ENCODE measurements at places on chromosomes 6 and 20.
A peak's percentile ranks its signal among the peaks of the same experiment; 100 is the strongest.

DNA sequence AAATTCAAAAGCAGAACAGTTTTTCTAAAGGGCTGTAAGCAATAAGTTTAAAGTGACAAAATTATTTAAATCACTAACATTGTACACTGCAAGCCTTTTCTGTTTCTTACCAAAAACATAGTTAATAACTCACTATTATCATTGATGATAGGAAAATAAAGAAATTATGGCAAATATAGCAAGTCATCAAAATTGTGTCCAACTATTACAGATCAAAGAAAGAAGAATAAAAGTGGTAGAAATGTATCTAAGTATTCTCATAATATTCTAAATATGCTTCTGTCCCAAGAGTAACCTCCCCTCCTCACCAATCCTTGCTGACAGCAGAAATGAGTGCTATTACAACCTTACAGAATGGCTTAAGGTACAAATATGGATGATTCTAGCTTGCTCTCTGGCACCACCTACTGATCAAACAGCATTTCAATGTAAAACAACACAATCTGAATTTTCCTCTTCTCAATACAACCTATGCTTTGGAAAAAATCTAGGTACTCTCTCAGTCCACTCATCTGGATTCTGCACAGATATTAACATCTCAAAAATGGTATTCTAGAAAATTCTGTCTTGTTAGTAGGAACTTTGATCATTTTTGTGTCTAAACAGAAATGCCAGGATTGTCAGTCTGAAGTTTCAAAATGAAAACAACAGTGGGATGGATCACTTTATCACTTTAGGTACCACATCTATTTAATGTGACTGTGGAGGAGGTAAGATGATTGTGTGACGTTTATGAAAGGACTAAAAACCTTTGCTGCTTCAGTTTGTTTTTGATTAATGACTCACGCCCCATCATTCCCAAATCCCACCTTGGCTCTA is 40.9 kb downstream of the ZFP64 start:
- peak; percentile 28 for DNase-seq

GRCh38 chr6:145756170-145756662 is 20.9 kb upstream of the EPM2A start:
- no peak for DNase-seq

- no peak for DNase-seq
Measured at GRCh38 chr20:46840054-46840729, 54.5 kb upstream of the EYA2 start.

- DNase-seq = no peak
Measured at GRCh38 chr6:21437581-21437980, 156.0 kb upstream of the SOX4 start.

GRCh38 chr6:83862776-83863471 is 3.4 kb downstream of the CYB5R4 start:
- DNase-seq = no peak

DNA sequence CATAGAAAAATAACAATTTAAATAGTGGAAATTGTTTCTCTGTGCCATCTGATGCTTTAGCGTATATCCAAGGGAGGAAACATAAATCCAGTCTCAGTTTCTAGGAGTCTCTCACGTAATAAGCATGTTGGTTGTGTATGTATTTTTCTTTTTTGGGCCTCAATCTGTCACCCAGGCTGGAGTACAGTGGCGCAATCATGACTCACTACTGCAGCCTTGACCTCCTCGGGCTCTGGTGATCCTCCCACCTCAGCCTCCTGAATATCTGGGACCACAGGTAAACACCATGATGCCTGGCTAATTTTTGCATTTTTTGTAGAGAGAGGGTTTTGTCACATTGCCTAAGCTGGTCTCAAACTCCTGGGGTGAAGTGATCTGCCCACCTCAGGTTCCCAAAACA is 78.6 kb upstream of the PLN start:
- no peak for DNase-seq

DNA sequence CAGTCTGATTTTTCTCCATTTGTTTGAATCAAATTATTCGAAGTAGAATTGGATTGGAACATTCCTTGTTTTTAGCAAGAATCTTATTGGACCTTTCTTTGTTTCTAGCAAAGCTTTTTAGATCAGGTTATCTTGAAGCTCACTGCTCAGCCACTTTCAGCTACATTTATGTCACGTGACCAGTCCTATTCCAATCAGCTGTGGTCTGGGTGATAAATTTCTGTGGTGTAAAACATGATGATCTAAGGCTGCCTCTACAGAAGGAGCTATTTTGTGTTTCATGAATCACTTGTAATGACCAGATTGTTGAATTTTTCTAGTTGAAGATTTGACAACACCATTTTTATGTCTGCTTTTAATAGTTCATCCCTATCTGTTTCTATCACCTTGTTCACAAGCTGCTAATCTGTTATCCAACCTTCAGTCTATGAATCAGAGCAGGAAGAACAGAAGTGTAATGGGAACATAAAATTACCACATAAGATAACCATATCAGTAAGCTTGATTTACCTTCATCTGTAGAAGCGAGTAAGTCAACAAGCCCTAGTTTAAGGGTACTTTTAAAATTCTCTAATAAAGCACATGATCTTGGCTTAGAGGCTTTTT is 101.0 kb upstream of the MAP3K7 start:
- DNase-seq = no peak

DNA sequence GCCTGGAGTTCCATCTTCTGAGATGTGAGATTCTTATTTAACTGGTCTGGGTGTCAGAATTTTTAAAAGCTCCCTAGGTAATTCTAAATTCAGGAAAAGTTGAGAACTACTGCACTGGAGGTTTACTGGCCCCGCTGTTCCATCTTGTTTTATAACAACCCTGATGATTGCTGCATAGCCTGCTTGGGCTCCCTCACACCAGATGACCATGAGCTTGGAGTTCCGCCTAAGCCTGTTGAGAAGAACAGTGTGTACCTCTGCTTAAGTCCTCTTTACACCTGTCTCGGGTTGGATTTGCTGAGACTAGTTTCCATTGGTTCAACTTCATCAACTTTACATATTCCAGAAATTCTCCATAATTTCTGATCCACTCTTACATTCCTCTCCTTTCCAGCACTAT is 77.9 kb downstream of the FKBP5 start:
- DNase-seq = no peak

- DNase-seq = no peak
Measured at GRCh38 chr6:56840467-56841380, 114.2 kb upstream of the BEND6 start.

DNA sequence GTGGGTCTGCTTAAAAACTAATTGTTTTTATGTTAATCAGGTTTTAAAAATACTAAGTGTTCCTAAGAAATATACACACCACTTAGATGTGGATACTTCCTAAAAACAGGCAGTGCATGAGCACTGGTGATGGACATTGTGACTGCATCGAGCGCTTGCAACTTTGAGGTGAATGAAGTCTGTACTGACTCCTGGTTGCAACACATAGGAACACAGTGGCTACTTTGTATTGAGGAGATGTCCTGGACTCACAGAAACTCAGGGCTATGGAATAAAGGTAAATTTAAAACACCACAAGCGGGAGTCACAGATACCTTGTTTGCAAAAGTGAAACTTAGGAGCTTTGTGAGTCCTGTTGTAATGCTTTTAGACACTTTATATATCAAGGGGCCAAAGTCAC is 55.6 kb upstream of the POLR1H start:
- DNase-seq = no peak

GRCh38 chr6:30615219-30615957 is 1.7 kb downstream of the PPP1R10 start:
- no peak for DNase-seq

DNA sequence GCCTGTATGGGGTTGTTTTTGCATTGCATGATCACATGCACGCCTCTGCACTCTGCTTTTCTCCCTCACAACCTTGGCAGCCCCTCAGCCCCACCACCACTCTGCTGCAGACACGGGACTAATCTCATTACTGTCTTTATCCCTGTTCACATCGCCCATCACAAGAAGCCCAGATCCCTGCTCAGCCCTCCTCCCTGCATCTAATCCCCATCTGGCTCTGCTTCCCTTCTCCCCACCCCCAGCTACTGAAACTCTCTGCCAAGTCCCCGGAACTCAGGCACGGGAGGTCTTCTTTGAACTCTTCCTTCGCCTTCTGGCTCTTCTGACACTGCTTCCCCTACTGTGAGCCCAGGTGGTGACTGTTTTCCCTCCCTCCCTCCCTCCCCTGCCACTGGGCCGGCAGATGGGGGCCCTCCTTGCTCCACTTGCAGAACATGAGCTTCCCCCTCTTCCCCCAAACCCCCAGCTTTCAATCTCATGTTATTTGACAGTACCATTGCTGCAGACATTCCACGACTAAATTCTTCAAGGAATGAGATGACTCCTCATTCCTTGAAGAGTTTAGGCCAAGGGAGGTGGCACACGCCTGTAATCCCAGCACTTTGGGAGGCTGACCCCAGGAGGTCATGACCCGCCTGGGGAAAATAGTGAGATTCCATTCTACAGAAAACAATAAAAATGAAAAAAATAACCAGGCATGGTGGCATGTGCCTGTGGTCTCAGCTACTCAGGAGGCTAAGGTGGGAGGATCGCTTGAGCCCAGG is 21.9 kb upstream of the TULP1 start:
- DNase-seq = peak; percentile 42

GRCh38 chr6:8215631-8216030 is 113.3 kb upstream of the EEF1E1 start:
- DNase-seq = no peak

- DNase-seq = no peak
Measured at GRCh38 chr6:132161283-132161682, 210.1 kb upstream of the CCN2 start.

GRCh38 chr6:75266716-75267291 is 17.8 kb downstream of the TMEM30A start:
- no peak for DNase-seq

- no peak for DNase-seq
Measured at GRCh38 chr20:1527923-1528322, 29.6 kb downstream of the SIRPD start.

- DNase-seq = no peak
Measured at GRCh38 chr6:157764178-157765068, 58.6 kb upstream of the SNX9 start.

- no peak for DNase-seq
Measured at GRCh38 chr6:120211955-120212792, 862.6 kb upstream of the MAN1A1 start.

DNA sequence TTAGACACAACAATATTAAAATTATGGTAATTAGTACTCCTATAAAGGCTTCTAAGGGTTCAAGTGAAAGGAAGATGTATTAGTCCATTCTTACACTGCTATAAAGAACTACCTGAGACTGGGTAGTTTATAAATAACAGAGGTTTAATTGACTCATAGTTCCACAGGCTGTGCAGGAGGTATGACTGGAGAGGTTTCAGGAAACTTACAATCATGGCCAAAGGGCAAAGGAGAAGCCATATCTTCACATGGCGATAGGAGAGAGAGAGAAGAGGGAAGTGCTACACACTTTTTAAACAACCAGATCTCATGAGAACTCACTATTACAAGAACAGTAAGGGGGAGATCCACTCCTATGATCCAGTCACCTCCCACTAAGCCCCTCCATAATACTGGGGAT is 52.9 kb downstream of the TINAG start:
- no peak for DNase-seq

- no peak for DNase-seq
Measured at GRCh38 chr6:132341646-132342045, 59.6 kb downstream of the MOXD1 start.

DNA sequence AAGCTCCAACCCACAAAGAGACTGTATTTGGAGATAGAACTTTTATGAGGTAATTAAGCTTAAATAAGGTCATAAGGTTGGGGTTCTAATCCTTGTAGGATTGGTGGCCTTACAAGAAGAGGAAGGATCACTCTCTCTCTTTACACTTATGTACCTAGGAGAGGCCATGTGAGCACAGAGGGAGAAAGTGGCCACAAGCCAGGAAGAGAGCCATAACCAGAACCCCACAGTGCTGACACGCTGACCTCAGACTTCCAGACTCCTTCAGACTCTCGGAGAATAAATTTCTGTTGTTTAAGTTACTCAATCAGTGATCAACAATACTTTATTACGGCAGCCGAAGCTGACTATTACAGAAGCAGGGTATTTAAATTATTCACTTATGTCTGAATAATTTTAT is 430.5 kb upstream of the EPHA7 start:
- DNase-seq = no peak

DNA sequence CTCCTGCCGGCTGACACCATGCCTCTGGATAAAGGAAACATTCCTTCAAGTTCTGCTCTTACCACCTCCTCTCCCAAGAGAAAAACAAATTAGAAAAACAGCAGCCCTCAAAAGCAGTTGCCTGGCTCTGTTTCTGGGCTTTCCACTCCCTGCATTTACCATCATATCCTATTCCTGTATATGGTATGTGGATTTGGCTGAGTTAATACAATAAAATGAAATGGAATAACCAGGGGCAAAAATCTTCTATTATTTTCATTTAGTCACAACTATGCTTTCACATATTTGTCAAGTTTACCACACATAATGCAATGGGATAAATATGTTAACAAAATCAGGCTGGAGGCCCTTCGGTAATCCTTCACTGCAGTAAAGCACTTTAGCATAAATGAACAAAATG is 34.3 kb downstream of the COL12A1 start:
- no peak for DNase-seq

DNA sequence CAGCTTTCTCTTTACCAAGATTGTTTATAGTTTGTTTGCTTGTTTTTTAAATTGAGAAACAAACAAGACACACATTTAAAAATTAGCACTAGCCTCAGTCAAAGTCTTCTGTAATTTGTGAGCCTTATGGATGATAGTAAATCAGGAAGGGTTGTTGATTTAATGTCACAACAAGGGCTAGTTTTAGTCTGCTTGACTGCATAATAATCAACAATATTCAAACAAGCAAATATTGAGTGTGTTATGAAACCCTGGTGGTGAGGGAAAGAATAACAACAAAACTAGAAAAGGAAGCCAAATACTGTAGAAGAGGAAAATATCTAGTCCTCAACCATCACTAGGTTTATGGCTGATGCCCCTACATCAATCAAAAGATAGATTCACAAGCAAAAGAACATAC is 228.6 kb downstream of the TBC1D7 start:
- no peak for DNase-seq

GRCh38 chr20:63317061-63317460 is 24.1 kb downstream of the COL20A1 start:
- no peak for DNase-seq

GRCh38 chr6:17867880-17868279 is 119.6 kb downstream of the KIF13A start:
- no peak for DNase-seq

DNA sequence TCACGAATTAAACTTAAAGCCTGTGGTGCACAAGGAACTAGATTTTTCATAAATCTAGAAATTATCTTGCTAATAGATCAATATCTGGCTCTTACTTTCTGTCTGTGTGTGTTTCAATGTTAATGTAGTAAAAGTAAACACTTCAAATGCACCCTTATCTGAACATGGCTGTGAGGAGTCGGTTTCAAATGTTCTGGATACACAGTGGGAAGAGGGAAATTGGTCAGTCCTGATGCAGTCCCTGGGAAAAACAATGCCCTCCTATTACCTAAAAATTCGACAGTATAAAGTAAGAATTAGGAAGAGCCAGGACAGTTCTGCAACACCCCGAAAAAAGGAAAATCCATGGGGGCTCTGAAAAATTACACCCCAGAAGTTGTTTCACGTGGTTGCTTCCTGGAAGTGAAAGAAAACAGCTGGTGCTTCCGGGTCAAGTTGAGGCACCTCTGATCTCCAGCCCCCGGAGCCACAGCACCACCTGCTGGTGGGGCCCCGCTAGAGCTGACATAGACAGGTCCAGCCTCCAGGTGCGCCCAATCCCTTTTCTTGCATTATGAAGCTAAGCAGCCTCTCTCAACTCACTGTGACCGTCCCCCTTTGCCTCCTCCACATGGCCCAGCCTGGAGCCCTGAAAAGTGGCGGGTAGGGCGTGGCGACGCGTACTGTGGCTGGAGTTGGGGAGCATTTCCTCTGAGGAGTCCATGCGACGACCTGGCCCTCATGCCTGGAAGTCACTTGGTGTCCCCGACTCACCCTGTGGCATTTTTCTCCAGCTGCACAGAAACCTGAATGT is 8.3 kb downstream of the SEMG2 start:
- no peak for DNase-seq

Data from D721Med (cell line).